Cerebellum (tissue), 4 donors: ENCODE measurements at places on chromosomes 11 and 22.

GRCh38 chr11:13701506-13701905 is 33.0 kb downstream of the FAR1 start:
- peak; percentile 10 for DNase-seq

DNA sequence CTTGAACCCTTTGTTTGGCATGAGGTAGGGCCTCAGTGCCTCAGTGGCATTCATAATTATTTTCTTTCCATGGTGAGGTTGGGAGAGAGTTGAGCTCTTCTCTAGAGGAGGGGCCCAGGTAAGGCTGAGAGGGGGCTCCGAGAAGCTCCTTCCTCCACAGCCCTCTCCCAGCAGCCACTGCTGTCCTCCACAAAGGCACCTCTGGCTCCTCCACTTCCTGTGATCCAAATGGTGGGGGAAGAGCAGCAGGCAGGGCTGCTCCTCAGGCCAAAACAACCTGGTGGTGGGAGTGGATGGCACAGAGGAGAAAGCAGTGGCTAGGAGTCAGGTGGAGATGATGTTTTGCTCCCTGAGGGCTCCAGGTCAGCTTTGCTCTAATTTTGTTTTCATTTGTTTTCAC is 13.3 kb downstream of the ROBO4 start:
- DNase-seq: no peak

DNA sequence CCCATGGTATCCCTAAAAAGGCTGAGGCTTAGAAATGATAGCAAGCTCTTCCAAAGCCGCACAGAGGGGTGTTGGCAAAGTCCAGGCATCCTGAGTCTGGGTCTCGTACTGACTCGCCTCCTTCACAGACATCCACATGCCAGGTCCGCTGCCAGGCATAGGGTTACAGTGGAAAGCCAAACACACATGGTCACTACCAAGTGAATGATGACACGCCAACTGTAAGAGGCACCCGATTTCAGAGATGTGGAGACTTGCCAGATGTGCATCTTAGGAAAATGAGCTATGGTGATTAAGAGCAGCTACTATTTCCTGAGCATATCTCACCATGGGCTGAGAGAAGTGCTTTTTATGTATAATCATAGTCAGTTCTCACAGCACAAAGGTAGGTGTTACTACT is 314.9 kb downstream of the MIAT start:
- DNase-seq: no peak

DNA sequence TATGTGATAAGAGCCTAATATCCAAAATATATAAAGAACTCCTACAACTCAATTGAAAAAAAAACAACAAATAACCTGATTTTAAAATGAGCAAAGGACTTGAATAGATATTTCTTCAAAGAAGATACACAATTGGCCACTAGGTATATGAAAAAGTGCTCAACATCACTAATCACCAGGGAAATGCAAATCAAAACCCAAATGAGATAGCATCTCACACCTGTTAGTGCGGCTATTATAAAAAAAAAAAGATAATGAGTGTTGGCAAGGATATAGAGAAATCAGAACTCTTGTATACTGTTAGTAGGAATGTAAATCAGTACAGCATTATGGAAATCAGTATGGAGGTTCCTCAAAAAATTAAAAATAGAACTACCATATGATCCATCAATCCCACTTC is 5.9 kb upstream of the SIK2 start:
- DNase-seq: no peak

GRCh38 chr22:43036282-43036829 is 21.4 kb upstream of the PACSIN2 start:
- no peak for DNase-seq

DNA sequence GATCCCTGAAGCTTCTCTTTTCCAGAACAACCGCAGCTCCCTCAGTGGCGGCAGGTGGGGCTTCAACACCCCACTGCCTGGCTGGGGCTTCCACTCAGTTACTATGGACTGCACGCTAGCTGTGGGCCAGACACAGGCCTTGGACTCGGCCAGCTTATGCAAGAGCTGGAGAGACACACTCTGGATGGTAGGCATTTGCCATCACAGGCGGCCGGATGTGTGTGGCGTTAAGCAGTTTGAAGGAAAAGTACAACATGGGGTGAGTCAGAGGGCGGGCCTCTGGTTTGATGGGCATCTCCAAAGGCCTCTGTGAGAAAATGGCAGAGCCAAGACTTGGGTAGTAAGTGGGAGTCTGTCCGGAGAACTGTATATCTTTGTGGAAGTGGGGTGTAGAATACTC is 17.6 kb downstream of the KCNJ4 start:
- DNase-seq: no peak

DNA sequence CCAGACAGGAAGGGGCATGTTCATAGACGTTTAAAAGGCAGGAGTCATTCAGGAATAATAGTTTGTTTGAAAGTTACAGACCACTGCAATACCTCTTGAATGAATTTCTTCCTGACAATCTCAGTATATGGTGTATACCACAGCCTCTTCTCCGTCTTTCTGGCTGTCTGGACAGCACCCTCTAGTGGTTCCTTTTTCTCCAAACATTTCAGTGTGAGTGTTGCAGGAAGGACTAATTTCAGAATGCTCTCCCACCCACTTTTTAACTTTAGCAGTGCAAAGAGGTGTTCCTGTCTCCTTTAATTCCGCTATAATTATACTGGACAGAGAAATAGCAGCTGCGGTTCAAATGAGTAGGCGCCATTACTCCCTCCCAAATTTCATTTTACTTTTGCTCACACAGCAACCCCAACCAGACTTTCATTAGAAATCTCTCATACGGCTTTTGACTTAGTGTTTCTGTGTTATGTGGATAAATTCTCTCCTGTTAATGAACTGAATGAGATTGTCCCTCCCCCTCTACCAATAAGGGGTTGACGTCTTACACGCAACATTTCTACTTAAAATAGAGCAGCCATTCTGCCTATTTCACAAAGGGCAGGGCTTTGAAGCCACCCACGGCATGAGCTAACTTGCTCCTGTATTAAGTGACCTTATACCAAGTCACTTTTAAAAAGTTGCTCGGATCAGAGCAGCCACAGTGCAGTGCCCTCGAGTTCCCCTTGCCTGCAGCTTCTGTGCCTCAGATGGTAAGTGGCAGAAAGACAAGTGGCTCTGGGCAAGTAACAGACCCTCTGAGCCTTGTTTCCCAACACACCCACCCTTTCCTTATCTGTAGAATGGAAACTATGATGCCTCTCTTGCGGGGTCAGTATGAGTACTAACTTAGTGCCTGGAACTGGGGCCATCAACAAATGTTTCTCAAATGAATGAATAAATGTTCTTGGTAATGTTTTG is 368.6 kb downstream of the OPCML start:
- peak; percentile 53 for DNase-seq

DNA sequence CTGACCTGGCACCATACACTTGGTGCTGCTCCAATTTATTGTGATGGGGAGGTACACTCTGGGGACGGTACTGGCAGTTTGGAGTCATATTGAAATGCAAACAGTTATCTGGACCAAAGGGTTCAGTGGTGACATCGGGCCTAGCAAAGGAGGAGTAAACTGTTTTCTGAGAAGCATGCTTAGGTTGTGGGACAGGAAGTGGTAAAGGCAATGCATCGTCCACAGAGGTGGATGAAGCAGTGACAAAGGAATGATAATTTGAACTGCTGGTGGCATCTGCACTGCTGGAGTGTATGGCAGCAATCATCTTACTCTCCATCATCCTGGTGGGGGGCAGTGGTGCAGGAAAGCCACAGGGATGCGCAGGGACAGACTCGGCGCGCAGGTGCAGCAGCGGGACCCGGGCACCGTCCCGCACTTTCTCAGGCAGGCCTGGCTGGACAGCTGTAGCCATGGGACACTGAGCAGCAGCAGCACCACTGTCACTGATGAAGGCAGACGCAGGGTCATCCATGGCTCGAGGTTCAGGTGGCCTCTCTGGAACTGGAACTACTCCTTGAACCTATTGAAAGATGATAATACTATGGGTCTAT is 28.0 kb upstream of the TP53AIP1 start:
- DNase-seq: no peak

DNA sequence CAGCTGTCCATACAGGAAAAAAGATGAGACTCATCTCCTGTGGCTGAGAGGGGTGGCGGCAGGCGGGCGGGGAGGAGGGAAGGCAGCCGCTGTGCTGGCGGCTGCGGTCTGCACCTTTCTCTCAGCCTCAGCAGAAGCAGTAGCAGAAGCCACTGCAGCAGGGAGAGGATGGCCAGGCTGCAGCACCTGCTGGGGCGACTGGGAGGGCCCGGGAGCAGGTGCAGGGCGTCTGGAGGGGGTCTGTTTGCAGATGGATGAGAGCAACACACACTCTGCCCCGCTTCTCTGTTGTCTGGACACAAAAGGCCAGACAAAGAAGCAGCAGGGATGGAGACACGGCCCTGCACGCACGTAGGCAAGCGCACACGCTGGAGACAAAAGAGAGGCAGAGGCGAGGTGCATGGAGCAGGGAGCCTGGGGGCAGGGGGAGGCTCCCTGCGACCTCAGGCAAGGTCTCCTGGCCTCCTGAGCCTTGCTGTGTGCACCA is 9.3 kb upstream of the MIAT start:
- no peak for DNase-seq

DNA sequence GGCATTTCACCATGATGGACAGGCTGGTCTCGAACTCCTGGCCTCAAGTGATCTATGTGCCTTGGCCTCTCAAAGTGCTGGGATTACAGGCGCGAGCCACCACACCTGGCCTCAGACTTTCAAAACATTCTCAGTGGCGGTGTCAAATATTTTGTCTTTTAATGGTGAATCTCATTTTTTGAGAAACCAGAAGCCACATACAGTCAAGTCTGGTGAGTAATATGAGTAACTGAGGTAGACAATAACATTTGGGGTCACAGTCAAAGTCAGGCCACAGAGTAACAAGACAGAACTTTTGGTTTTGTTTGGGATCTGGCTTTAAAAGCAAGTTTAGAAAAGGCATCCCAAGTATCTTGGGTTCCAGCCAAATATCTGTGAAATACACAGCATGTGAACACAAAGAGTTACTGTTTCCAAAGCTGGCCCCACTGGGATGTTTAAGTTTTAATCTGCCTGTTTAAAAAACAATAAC is 5.6 kb upstream of the TMA7B start:
- no peak for DNase-seq

- DNase-seq: no peak
Observed at GRCh38 chr11:34185926-34186841, 80.8 kb downstream of the NAT10 start.

- no peak for DNase-seq
Observed at GRCh38 chr11:7982582-7983119, 4.5 kb upstream of the EIF3F start.

- no peak for DNase-seq
Observed at GRCh38 chr11:44708523-44709280, 18.1 kb upstream of the TSPAN18 start.

DNA sequence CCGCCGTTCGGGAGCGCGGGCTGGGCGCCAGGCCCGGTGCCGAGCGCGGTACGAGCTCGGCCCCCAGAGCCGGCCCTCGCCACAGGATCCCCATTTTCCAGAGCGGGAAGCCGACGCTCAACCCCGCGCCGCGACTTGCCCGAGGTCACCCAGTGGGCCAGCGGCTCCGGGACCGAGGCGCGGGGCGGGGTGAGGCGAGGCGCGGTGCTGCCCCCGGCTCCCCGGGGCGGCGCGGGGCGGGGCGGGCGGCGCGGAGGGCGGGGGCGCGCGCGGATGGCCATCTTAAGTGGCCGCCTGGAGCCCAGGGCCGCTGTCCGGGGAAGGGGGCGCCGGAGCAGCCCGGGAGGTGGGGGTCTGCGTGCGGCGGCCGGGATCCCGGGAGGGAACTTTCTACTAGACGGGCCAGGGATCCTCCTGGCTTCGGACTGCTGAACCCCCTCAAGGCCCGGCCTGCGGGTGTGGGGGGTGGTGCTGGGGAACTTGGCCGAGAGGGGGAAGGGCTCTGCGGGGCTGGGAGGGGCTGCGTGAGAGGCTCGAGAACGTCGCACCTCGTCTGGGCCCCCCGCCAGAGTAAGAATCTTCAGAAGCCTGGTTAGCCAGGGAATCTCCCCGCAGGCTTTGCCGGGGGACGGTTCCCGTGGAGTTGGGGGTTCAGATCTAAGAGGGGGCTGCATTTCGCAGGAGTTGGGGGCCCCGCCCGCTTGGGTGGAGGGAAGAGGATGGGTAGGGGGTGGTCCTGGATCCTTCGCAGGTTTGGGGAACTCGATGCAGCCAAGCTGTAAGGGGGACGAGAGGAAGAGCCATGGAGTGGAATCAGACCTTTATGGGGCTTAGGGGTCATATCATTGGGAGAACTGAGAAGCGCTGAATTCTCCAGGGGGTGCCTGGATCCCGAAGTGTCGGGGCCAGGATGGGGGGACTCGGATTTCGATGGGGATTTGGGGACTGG is 678 bp upstream of the INPPL1 start:
- no peak for DNase-seq

GRCh38 chr11:68854273-68854958 is 12.7 kb upstream of the CPT1A start:
- no peak for DNase-seq

- DNase-seq: no peak
Observed at GRCh38 chr22:31917227-31917921, 27.0 kb upstream of the YWHAH start.

DNA sequence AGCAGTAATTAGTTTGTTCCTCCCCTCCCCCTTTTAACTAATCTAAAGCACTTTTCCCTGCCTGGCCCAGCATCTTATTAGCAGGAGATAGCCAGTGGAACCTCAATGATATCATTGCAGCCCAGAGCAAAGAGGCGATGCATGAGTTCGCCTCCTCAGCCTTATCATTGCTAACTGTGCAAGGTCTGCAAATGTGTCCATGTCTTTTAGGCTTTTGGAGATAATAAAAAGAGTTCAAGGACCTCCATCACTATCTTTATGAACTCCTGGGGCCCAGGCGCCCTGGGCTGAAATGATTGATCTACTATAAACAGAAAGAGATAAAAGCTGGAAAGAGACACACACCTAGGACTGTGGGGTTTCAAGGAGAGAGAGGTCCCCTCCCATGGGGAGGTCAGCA is 124.2 kb upstream of the TBCEL start:
- no peak for DNase-seq
